ENCODE measurements at places on chromosomes 11 and 22.
A peak's percentile ranks its signal among the peaks of the same experiment; 100 is the strongest.

DNA sequence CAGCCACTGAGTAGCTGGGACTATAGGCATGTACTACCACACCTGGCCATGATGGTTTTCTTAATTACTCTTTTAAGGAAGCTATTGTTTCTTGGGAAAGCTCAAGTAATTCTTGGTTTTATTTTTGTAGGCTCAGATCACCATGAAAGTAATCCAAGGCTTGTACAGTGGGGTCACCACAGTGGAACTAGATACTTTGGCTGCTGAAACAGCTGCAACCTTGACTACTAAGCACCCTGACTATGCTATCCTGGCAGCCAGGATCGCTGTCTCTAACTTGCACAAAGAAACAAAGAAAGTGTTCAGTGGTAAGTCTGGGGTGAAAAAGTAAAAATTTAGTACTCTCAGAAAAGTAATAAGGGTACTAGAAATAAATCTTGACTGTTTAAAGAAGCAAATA, 11.3 kb downstream of the RRM1 start:
- no peak for DNase-seq

DNA sequence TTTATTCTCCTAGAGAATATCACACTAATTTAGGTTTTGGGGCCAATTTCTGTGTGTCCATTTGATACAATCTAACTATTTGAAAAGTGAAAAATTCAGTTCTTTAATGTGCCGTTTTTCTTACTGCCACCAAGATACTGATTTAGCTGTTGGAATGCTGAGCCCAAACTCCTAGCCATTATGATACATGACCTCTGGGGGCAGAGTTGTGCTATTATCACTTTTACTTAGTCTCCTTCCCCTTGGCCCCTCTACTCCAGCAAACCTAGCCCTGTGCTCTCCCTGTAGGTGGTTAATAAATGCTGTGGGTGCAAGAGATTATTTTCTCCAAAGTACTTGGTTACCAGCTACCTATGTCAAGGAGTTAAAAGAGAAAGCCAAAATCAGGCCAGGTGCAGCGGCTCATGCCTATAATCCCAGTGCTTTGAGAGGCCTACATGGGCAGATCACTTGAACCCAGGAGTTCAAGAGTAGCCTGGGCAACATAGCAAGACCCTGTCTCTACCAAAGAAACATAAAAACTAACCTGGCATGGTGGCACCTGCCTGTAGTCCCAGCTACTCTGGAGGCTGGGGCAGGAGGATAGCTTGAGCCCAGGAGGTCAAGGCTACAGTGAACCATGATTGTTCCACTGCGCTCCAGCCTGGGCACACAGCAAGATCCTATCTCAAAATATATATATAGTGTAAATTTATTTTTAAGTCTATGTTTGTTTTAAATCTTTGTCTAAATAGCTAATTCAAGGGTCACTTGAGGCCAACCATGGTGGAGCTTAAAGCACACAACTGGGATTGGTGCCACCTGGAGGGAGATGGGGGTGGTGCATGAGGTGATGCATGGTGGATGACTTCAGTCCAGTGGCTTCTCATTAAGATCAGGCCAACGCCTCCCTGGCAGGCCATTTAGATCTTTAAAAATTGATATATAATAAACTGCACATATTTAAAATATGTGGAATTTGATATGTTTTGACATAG, 193.2 kb upstream of the PLET1 start:
- peak; percentile 51 for DNase-seq

- DNase-seq: no peak
Measured at GRCh38 chr11:46207270-46207669, 70.2 kb upstream of the CREB3L1 start.

DNA sequence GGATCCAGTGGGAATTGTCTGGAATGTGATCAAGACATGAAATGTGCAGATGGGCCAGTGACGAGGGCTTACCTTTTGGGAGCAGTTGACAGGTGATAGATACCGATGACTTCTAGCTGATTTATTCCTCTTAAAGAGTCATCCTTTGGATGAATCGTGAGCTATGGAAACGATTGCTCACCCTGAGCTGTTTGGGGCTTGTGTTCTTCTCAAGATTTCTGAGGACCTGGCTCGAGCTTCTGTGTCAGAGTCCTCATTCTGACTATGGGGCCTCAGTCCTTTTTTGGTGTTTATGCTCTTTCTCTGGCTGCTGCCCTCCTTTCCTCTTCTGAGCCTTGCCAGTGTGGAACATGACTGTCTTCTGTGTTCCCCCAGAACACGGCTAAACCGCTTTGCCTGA, 11.9 kb upstream of the AMPD3 start:
- DNase-seq: no peak

DNA sequence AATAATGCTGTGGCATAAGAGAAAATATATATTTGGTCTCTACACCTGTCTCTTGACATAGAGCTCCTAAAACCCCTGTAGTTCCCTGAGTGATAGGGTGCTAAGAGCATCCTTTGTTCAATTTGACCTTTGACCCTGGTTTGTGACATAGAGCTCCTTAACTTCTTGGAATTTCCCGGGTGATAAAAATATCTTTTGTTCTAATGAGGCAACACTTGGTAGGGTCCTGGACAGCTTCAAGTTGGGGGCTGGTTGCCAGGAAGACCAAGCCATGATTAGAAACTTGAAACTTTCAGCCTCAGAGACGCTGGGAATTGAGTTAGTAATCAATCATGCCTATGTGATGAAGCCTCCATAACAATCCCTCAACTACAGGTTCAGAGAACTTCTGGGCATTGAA, 105.4 kb downstream of the CASP12 start:
- DNase-seq: no peak

GRCh38 chr11:133901999-133902398, 54.8 kb downstream of the IGSF9B start:
- no peak for DNase-seq

DNA sequence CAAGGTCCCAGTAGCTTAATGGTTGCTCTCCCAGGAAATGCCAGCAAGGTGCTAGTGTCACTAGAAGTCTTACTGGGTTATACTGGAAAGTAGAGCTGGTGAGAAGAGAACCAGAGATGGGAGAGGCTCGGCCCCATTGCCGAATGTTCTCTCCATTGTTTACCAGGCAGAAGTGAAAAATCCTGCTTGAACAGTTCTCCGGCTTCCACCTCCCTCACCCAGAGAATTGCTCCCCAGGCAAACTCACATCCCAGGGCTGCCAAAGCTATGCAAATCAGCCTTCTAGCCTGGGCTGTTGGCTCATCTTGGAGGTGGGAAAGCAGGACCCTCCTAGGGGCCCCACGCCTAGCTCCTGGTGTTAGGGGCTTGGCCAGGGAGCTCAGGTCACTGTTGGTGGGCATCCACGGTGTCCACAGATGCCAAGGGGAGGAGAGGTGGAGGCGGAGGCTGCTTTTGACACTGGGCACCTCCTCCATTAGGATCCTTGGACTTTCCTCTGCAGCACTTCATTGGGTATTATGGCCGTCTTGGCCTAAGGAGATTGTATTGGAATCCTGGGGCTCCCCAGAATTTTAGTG, 20.1 kb downstream of the POU2F3 start:
- no peak for DNase-seq

GRCh38 chr11:56849250-56849649, 100.8 kb upstream of the OR9G4 start:
- DNase-seq: no peak

- no peak for DNase-seq
Measured at GRCh38 chr11:125481531-125481930, 14.5 kb downstream of the FEZ1 start.

DNA sequence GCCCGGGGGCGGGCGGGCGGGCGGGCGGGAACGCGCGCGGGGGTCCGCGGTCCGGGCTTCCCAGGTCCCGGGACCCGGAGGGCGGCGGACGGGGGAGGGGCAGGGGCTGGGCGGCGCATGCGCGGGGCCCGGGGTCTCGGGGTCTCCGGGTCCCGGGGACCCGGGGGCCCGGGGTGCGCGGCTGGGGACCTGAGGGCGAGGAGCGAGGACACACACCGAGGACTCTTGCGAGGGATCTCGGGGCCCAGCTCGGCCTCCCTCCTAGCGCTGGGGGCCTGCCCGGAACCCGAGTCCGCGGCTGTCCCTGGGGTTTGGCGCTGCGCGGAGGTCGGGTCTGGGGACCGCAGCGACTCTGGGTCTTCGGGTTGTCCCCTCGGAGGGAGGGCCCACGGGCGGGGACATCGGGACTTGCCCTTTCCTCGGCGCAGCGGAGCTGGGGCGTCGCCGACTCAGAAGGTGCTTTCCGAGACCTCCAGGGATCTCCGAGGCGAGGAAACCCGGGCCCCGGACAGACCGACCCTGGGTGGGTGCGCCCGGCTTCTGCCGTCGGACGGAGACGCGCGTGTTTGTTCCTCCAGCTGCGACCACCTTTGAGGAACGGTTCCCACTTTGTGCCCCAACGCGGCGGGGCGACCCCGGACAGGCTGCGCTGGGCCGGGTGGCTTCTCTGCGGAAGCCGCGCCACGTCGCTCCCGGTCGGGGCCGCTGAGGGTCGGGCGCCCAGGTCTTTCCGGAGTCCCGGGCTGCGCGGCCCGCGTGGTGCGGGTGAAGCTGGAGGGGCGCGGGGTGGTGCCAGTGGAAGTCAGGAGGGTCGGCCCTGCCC, 540 bp downstream of the PPARA start:
- DNase-seq: peak; percentile 50

GRCh38 chr11:44621140-44621681, 55.7 kb downstream of the CD82 start:
- DNase-seq: peak; percentile 69

DNA sequence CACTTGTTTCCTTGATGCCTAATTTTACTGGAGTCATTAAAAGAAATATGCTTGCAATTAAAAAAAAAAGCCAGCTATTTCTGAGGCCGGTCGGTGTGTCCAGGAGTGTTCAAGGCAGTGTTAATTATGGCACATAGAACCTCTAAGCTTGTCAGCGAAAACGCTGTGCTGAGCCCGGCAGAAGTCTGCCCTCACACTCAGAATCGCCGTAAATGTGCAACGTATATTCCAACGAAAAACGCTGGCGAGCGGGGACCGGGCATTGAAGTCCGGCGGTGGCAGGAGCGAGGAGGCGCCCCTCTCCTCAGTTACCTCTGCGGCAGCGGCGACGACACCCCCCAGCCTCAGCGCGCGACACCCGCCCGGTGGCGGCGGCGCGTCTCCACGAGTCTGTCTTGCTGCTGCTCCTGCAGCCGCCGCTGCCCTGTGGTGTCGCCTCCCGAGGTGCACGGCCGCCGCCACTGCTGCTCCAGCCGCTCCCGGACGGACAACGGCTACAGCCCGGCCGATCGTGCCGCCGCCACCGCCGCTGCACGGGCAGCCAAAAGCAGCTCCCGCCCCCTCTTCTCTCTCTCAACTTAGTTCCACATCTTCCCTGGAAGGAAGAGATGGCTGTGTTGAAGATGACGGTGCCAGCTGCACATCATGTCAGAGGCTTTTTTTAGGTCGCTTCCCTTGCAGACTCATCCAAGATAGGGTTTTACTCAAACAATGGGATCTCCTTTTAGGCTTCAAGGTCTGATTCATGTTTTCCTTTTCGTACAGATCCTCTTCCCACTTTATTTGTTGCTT, 56.0 kb downstream of the JAM3 start:
- DNase-seq: no peak

DNA sequence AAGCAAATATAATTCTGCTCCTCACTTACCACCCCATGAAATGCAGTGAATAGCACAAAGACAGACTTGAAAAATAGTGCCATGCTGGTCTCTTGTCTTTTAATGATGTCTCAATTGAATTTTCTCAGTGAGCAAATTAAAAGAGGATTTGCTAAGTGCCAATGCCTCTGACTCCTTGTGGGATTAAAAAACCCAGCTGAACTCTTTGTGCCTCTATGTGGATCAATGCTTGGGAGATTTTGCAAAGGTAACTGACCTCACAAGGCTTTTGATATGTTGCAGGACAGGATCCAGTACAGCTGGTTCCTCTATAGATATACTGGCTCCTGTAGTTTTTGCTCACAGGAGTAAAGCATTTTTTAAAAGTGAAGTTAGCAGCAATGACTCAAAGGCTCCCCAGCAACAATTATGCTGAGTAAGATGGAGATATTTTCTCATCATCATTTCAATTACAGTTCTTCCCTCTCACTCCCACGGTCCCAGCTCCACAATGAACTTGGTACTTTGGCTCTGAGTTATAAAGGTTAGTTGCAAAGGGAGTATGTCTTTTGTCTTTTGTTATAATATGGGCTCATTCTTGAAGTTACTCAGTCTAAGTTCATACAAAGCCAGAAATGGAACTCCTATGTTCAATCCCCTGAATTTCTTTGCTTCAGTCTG, 471.5 kb downstream of the LRRC4C start:
- DNase-seq: no peak

DNA sequence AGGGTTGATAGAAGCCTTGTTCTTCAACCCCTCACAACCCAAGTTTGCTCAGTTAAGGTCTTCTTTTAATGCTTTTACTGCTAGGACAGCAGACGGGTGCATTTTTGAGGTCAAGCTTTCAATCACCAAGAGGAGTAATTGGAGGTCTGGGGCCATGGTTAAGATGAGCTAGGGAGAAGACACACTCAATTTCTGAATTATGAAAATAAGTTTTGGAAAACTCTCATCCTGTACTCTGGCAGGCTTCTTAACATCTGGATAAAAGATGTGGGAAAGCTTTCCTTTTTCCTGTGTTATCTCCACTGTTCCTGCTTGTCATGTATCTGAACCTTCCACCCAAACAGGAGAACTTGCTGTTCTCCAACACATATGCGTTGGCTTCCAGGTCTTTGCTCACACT, 9.7 kb downstream of the ABTB2 start:
- DNase-seq: no peak

GRCh38 chr11:61279934-61280659, 15.0 kb downstream of the VWCE start:
- DNase-seq: no peak

DNA sequence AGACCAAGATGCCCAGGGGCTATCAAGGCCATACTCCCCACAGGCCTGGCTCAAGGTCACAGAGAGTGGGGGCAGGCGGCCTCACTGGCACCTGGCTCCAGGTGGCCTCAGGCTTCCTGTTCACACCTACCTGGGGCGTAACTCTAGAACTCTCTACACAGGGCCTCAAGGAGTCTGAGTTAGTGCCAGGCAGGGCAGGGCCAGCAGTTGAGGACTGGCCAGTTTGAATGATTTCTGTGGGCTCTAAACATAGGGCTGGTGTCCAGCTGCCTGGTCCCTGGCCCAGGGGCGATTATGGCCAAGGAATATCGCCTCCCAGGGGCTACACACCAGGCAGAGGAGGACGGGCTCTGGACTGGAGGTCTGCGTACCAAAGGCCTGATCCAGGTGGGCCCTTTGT, 79.2 kb downstream of the WNT7B start:
- DNase-seq: no peak

DNA sequence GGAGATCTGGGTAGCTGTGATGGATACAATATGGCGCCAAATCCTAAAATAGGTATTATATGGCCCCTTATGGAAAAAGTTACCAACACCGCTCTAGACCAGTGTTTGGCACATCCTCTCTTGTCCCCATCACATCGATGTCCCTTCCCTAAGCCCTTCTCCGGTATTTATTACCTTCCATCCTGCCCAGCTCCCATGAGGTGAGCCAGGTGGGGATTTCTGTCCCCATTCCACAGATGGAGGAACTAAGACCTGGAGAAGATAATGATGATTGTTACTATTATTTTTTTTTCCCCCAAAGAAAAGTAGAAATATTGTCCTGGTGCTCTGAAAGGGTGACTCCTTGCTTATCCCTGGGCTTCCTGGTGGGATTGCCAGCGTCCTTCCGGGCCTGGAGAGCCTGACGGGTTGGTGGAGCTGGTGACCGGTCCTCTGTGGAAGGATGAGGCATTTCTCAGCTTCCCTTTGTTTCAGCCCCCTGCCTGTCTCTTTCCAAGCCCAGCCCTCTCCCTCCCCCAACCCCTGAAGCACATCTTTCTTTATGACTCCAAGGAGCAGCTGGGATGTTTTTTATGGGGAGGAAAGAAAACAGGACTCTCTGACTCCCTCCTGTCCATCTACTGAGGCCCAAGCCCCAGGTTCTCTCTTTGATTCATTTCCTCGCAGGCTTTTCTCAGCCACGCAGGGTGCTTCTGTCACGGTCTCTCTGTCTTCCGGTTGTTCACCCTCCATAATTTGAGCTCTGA, 65.4 kb downstream of the TP53I11 start:
- no peak for DNase-seq

All from CD4-positive, alpha-beta T cell treated with Interleukin-6 for 4 hours (primary cell).